ENCODE measurements at places on chromosomes 4 and X.
A peak's percentile ranks its signal among the peaks of the same experiment; 100 is the strongest.

- DNase-seq: peak; percentile 51
These were observed 151.2 kb upstream of the SLC4A4 start for GRCh38 chr4:71187404-71188155.

DNA sequence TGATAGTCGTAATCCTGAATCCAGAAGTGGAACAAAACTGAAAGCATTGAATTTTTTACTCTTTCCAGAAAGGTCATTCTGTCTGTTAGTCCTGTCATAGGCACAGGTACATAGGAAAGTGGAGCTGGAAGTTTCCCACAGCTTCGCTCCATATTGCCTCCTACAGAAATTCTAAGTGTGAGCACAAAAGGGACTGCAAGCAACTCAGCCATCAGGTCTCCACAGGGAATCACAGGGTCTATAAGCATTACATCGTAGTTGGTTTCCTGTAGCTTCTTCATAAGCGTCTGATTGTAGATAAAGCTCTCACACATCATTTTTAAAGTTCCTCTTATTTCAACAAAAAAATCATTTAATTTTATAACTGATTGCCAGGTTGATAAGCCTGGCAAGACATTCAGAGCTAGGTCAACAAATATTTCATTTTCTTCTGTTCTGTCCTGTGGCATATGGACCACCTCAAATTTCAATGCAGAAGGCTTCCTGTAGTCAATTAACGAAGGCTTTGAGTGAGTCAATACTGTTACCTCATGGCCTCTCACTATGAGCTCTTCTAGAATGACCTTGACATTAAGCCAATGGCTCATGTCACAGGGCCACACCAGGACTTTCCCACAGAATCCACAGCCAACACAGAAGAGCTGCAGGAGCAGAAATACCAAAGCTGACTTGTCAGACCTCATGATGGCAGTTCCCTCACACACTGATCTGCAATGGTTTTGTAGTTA is at the start of gene UGT2A3:
Gene UGT2A3, minus strand, starts transcription at position 727 of the 728 bp plus-strand sequence. Its CDS starts 44 bp downstream, at position 683.
- no peak for DNase-seq

DNA sequence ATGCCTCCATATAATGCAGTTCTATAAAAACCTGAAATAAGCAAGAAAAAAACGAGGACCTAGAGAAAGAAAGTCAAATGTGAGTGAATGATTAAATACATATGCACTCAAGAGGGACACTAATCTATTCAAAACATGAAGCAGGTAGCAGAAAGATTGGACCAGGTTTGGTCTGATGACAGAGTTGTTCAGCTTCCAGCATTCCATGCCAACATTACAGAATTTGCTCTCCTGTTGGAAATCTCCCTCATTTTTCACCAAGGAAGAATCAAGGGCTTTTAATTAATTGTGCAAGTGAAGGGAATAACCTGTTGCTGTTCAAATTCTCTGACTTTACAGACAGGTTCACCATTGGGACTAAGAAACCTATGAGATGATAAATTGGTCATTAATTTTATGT is 379.0 kb upstream of the RASGEF1B start:
- no peak for DNase-seq

- DNase-seq: no peak
These were observed 51.3 kb downstream of the DTHD1 start for GRCh38 chr4:36332782-36333131.

DNA sequence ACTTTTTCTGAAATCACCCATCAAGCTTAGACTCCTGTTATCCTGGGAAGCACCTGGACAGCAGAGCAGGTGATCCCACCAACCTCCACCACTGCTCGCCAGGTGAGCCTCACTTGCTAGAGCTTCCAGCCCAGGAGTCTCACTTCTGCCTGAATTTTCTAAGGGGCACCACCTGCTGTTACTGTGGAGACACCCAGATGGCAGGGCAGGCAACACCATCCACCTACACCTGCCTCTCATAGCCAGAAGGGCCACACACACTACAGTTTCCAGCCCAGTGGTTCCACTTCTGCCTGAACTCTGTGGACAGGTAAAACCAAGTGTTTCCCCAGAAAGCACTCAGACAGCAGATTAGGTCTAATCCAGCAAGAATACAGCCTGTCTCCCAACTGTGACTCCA is 262.0 kb downstream of the ARAP2 start:
- no peak for DNase-seq

DNA sequence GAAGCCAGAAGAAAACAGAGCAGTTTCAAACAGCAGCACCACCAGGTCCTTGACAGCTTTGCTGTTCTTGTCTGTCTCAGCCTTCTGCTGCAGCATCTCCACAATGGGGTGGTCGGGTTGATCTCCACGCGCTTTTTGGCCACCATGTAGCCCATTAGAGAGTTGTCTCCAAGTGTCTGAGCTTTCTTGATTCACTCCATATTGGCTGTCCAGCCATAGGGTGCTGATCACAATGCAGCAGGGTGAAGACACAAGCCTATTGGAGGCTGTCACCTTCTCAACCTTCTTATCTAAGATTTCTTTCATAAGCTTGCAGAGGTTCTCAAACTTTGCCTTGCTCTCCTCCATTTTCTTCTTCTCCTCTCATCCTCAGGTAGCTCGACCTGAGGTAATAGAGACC is 175.4 kb upstream of the S100G start:
- no peak for DNase-seq
